Adrenal gland (tissue), 19 donors: ENCODE measurements at places on chromosomes 5 and 9. TPM values are rescaled to one million over a fixed set of nuclear protein-coding genes. Genes with fewer than 3 reads are reported as not detected.

DNA sequence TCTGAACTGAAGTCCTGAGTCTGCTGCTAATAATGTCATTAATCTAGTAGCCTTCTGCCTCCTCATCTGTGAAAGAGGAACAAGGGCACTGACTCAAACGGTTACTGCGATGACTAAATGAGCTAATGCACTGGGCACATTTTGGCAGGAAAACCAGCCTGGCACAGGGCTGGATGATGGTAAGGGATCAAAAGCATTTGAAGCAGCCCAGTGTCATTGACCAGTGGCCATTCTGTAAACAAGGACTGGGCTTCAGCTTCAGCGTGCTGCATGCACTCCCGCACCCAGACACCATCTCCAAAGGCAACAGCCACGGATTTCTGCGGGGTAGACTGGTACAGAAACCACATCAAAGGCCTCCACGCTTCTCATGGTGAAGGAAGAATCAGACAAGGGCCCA lies 8.0 kb downstream of the GCNT4 start:
- peak; percentile 94 for DNase-seq

GRCh38 chr9:17509151-17509550 lies 69.7 kb upstream of the SH3GL2 start:
- DNase-seq, result no peak

GRCh38 chr9:69549310-69550202 lies 122.6 kb downstream of the APBA1 start:
- peak; percentile 28 for DNase-seq

DNA sequence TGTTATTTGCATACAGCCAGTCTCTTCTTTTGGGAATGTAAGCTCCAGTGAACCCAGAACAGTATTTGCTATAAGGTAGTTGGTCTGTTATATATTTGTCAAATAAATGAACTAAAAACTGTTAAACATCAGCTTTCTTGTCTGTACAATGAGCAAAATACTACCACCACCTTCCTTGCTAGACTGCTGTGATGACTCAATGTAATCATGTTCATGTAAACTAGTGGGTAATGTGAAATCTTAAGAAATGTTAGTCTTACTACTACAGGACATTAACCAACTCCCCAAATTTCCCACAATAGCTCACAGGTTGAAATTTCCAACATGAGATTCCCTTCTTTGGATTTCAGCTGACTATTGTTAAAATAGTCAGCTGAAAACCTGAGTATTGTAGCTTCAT lies 176.1 kb downstream of the TRPM3 start:
- DNase-seq, result no peak

Gene PDLIM4
- total RNA-seq, result 3.1 TPM

Gene STING1
- 39.1 TPM for total RNA-seq
